ENCODE measurements at places on chromosomes 6 and 20. TPM values are rescaled to one million over a fixed set of nuclear protein-coding genes. Genes with fewer than 3 reads are reported as not detected.

The CST4 gene
- not detected for total RNA-seq

The PRSS35 gene
- total RNA-seq = not detected

The KCNK15 gene
- 0.11 TPM for total RNA-seq

The TRDN gene
- total RNA-seq = 1,361 TPM

- no peak for DNase-seq
Measured at GRCh38 chr6:95846652-95847051, 169.1 kb upstream of the FUT9 start.

DNA sequence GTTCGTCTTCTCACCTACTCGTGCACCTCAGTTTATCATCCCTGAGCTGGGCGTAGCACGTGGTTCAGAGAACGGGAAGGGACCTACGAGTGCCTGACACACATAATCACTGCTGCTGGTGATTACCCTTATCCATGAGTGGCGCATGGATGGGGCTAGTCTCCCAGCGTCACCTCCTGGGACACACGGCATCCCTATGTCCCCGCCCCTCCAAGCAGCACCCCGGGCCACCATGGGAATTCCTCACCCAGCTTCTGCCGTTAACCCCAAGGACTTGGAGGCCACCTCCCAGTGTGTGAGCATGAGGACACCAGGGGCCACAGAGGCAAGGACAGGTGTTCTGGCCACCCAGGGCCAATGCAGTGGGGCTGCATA is 9.8 kb downstream of the CHRNA4 start:
- no peak for DNase-seq

GRCh38 chr6:87738000-87738399 is 36.0 kb upstream of the AKIRIN2 start:
- no peak for DNase-seq

GRCh38 chr20:433300-433975 is 25.3 kb downstream of the RBCK1 start:
- DNase-seq = no peak

DNA sequence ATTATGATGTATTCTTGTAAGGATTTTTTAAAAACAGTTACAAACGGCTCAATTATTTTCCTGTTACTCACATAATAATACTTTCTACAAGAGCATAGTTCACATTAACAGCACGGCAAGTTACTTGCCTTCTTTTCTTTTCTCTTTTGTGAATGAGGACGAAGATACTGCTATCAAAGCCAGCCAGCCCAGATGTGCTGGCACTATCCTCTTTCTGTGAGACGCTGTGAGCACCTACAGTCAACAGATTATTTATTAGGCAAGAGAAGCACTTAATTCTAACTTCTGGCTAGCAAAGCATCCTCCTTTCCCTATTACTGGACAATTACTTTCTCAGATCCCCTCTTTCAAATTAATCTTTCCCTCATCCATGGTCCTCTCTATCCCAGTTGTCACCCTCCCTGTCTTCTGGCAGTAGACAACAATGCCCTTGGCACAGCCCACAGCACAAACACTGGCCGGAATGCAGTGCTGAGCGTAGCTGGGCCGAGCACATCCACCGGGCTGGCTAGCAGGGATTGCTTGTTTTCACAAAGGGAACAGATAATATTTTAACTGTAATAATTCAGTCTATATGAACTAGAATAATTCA is 262.1 kb downstream of the FOXC1 start:
- peak; percentile 22 for DNase-seq

GRCh38 chr6:144777249-144777648 is 492.1 kb downstream of the UTRN start:
- no peak for DNase-seq

- no peak for DNase-seq
Measured at GRCh38 chr6:23308166-23308565, 738.8 kb downstream of the HDGFL1 start.

- DNase-seq = no peak
Measured at GRCh38 chr6:98769546-98769945, 64.8 kb upstream of the POU3F2 start.

GRCh38 chr20:24935766-24936525 is 13.1 kb upstream of the CST7 start:
- no peak for DNase-seq
